Left cardiac atrium (tissue), 4 donors: ENCODE measurements at places on chromosomes 5 and 9. TPM values are rescaled to one million over a fixed set of nuclear protein-coding genes. Genes with fewer than 3 reads are reported as not detected.
A peak's percentile ranks its signal among the peaks of the same experiment; 100 is the strongest.

The PCDHB7 gene
- total RNA-seq, result 1.7 TPM

The MOB3B gene
- 1.6 TPM for total RNA-seq

The JAKMIP2 gene
- total RNA-seq, result 0.29 TPM

The PNPLA7 gene
- total RNA-seq, result 5.8 TPM

The FOXI1 gene
- not detected for total RNA-seq

- no peak for DNase-seq
These were observed 27.2 kb downstream of the CCDC69 start for GRCh38 chr5:151196556-151197290.

DNA sequence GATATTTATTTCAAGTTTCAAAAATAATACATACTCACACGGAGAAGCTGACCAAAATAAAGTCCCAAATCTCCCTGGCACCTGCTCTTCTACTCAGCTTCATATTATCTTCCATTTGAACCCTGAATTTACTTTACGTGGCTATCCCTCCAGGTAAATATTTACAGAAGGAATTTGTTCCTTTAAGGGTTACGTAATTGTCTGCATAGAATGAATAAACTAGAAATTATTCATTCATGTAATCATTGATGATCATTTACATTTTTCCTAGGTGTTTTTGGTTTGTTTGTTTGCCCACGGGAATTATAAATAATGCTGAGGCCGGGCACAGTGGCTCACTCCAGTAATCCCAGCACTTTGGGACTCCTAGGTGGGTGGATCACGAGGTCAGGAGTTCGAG, 251.2 kb downstream of the PLK2 start:
- no peak for DNase-seq

- DNase-seq, result peak; percentile 74
These were observed 2.1 kb downstream of the ZNF608 start for GRCh38 chr5:124744170-124744971.

DNA sequence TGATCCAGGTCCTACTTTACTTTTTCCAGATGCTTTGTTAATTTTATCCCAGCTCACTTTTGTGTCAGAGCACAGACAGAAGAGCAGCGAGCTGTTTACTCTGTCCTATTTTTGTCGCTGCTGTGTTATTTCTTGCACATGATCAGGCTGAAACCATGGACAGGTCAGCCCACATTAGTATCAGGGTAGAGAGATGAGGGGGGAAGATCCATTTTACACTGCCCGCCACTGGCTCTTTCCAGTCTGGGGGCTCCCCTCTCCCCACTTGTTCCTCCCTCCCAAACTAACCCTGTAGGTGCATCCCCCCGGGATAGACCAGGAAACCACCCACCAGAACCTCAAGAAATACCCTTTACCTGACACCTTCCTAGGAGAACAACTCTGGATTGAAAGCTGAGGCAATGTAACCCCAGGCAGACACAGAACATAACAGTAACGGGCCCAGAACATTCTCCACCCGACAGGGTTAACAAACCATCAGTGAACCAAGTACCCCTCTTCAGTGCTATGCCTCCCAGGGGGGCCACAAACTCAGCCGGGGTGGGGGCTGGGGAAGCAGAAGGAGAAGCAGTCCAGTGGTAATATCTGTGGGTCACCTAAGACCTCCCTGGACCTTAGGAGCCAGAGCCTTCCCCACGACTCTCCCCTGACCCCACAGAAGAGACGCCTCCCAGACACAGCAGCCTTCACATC, 10.3 kb downstream of the VDAC1 start:
- DNase-seq, result no peak

GRCh38 chr5:43573058-43573457, 16.2 kb upstream of the PAIP1 start:
- DNase-seq, result no peak

DNA sequence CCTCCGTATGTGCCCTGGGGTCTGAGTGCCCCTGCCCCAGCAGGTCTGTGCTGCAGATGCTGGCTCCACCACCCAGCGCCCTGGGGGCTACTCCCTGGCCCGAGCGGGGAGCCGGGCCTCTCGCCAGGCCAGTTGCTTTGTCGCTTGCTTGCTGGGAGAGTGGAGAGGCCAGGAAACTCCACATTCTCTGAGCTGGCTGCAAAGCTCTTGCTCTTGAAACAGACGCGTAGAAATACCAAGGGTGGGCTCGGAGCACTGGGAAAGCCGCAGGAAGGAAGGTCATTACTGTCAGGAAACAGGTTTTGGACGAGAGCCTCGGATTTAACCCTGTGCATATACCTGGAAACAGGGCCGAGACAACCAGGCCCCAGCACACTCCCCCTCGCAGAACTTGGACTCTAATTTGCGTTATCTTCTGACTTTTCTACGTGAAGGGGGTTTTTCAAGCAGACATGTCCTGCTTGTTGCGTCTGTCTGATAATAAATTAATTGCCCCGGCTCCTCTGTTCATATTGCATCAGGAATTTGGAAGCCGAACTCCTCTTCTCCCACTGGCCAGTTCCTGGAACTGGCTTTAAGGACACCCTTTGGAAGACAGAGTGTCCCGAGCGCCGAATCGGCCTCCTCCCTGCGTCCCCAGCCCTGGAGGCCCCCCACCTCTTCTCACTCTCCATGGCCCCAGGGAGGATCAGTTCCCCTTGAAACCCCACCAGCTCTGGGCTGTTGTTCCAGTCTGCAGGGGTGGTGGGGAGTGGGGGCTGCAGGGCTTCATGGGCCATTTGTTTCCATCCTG, 11.2 kb downstream of the ADAMTSL2 start:
- DNase-seq, result no peak

GRCh38 chr9:78438211-78438610, 141.3 kb downstream of the PSAT1 start:
- no peak for DNase-seq

- no peak for DNase-seq
These were observed 108.4 kb downstream of the MSX2 start for GRCh38 chr5:174832811-174833210.

DNA sequence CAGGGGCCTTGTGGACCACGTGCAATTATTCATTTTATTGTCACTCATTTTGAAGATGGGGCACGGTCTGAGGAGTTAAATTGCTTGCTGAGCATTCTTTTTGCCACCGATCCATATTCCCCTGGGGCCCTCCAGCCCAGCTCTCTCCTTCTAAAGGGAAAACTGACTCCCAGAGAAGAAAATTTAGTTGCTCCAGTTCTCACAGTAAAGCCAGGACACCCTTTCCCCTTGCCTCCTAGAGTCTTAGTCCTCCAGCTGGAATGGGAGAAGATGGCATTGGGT, 1.0 kb upstream of the PANK3 start:
- no peak for DNase-seq

DNA sequence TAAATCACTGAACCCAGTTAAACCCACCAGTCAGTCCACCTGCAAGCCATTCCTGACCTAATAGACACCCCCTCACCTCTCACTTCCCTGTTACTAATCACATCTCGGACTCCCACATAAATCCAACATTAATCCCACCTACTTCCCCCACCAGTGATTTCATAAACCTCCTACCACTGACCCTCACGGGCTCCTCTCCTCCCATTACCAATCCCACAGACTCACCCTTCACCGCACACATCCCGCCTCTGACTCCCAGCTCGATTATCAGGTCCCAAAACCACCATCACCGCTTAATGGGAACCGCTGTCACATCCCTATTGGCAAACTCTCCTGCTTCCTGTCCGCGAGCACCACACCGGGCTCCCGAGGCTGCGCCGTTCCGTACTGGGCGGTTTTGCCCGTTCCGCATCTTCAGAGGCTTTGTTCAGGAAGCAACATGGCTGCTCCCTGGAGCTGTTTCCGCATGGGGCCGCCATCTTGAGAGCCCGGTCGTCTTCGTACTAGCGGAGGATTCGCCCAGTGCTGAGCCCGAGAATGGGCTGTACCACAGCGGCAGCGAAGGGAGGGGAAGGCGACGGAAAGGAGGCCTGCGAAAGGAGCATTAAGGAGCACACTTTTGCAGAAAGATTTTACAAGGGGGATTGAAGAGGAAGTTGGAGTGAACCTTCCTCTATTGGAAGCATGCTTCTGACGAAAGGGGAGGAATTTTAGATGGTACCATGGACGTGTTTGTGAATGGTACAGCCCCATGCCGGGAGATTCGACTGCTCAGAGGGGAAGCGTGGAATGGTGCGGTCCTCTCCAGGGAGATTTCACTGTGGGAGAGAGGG, at the start of gene ZNF300:
Gene ZNF300 (minus strand): TSS at position 502 of the 833 bp plus-strand sequence. CDS start 1,825 bp downstream, outside the sequence.
- peak; percentile 91 for DNase-seq

DNA sequence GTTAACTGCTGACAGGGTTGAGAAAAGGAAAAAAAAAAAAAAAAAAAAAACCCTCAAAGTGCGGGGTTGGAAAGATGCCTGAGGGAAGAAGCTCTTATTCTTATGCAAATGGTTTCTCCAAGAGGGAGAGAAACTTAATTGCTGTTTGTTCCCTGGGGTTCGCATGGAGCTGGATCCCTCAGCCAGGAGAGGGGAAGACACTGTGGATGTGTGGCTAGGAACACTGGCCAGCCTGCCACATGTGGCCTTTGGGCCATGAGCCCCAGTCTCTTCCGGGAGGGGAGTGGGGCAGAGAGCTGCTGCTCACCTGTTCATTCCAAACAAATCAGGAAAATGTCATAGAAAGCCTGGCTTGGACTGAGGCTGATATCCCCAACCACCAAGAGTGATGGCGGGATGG, 9.4 kb upstream of the SCGB3A2 start:
- no peak for DNase-seq

DNA sequence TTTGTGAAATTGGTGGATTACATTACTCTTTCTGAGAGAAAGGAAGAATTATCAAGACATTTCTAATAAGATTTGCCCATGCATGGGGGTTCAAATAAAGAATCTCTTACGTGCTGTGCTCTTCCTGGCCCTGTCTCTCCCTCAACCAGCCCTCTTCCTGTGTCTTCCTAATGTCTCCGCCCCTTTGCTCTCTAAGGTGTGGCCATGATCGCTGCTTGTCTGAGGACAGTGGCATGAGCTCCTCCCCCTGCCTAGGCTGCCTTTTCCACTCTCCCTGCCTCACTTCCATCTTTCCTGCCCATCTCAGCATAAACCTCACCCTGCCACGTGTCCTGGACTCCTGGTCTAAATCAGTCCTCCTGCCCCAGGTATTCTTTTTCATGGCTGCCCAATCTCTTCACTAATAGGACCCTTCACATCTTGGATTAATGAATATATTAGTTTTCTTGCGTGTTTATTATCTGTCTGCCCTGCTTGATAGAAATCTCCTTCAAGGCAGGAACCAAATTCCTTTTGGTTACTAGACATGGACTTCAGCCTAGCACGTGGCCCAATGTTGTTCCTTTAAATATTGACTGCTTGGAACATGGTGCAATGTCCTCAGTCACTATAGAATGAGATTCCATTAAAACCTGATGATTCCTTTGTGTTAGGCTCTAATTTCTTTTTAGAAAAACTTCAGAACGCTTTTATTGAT, 122.3 kb downstream of the MTRR start:
- DNase-seq, result no peak

- no peak for DNase-seq
These were observed 1.8 kb downstream of the MRPL36 start for GRCh38 chr5:1797855-1798254.

DNA sequence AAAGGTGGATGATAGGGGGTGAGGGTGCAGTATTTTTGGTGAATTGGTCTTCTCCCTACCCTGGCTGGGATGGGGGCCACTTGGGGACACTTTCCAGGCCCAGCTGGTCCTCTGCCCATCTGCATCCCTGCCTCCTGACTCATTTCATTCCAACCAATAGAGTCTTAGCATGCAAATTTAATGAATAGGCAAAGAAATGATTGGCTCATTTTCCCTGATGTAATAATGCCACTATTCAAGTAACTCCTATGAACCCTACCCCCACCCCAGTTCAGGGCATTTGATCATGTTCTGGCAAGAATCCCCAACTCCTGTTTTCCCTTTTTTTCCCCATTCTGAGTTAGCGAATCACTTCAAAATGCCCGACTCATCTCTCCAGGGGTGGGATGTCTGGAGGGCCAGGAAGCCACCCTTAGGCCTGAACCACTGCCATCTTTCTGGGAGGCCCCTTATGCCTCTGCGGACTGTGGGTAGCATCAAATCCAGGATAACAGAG, 56.7 kb downstream of the PCDH1 start:
- DNase-seq, result no peak

DNA sequence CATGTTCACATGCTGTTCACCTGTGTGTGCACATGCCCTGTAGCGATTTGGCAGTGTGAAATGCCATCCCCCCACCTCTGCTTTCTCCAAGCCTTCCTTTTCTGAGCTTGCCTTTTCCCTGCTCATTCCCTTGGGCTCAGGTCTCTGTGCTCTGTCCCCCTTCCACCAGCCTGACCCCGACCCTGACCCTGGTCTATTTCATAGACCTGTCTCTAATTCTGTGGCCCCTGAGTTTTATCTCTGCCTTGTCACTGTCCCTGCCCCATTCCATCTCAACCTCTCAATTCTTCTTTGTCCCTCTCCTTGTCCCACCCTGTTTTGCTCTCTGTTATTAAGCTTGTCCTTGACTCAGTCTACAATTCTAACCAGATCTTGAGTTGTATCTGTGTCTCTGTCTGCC, 735 bp downstream of the ARAP3 start:
- no peak for DNase-seq

- DNase-seq, result no peak
These were observed 472.7 kb upstream of the CDH9 start for GRCh38 chr5:27511061-27511460.

GRCh38 chr5:143062379-143062778, 292.2 kb downstream of the ARHGAP26 start:
- no peak for DNase-seq

GRCh38 chr5:98772415-98773213, 849 bp upstream of the RGMB start:
- peak; percentile 85 for DNase-seq

DNA sequence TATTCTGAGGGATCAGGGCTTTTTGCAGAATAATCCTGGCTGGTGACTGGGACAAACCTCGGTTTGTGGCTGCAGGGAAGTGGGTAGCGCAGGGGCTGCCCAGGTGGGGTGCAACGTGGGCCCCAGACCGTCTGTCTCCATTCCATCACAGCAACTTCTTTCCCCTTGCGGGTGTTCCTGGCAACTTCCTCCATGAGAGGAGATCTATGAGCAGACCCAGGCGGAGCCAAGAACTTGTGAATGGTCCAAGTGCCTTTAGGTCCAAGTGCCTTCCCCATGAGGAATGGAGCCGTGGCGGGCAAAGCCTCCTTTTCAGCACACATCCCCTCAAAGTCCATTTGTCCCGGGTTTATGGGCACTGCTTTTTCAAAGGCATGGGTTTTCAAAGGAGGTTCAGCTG, 136.5 kb downstream of the PHF2 start:
- no peak for DNase-seq

DNA sequence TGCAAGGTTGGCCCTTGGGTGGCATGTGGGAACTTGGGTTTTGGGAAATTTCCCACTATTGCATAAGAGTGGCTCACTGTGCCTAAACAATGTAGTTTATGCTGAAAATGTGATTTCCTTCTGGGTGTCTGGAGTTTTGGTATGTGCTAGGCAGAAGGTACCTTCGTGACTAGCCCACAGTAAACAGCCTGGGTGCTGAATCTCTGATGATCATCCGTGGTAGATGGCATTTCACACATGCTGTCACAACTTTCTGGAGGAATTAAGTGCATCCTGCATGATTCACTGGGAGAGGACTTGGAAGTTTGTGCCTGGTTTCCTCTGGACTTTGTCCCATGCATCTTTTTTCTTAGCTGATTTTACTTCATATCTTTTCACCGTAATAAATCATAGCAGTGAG, 64.5 kb downstream of the LNPEP start:
- DNase-seq, result no peak
